ENCODE measurements at places on chromosomes 6 and 20. TPM values are rescaled to one million over a fixed set of nuclear protein-coding genes. Genes with fewer than 3 reads are reported as not detected.

Gene PRPH2
- total RNA-seq, result not detected

Gene GSTA1
- not detected for total RNA-seq

Gene PRR18
- total RNA-seq, result not detected

Gene VIP
- total RNA-seq, result not detected

Gene HLA-DQA2
- total RNA-seq, result not detected

Gene ADGRG6
- 0.69 TPM for total RNA-seq

Gene IRAK1BP1
- 2.4 TPM for total RNA-seq

Gene CDH22
- 0.07 TPM for total RNA-seq

Gene FRK
- not detected for total RNA-seq

- DNase-seq, result no peak
Measured at GRCh38 chr20:56582542-56582941, 46.6 kb upstream of the TFAP2C start.

- no peak for DNase-seq
Measured at GRCh38 chr20:51306081-51306480, 236.4 kb downstream of the NFATC2 start.

DNA sequence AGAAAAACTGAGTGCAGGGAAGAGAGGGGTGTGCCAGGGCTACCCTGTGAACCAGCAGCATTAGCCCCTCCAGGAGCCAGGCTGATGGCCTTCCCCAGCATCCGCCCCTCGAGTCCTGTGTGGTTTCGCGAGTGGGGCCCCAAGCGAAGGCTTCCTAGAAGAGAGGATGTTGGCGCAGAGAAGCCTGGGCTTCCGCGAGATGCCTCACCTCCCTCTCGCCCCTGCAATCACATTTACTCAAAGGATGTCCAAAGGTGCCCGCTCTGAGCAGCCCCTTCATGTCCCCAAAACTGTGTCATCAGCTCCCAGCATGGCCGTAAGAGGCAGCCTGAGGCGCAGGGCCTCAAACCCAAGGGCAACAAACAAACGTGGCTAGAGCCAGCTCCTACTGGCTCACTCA is 111.7 kb downstream of the PREX1 start:
- peak; percentile 71 for DNase-seq

- no peak for DNase-seq
Measured at GRCh38 chr20:52443874-52444273, 252.3 kb upstream of the ZFP64 start.

DNA sequence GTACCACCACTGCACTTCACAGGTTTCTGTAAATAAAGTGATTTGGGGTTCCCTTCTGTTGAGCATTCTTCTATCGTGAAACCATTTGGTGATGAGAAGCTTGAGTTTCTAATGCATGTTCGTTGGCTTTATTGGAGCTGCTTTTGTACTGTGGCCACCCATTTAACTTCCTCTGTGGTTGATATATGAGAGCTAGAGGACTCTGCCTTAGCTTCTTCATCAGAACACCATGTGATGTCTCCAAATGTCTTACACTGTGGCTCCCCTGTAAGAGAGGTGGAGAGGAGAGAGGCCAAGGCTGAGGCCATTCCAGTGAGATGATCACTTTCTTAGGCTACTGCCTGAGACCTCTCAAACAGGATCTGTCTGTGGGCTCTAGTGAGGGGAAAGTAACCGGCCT is 114.5 kb downstream of the SLC16A10 start:
- no peak for DNase-seq

DNA sequence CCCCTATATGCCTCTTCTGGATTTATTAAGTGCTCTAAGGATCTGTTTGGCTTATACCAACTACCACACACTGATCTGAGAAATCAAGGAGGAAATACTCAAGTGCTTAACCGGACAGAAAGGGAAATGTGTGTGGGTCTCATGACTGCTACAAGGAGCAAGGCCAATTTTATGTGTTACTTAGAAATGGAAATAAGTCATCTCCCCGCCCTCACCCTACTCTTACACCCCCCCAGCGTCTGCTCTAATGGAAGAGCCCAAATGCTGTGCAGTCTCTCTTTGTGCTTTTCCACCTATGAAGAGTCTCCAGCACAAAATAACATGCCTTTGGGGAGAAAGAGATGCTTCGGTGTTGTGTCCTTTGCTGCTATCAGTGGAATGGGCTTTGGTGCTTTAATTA is 428.8 kb upstream of the ARID1B start:
- no peak for DNase-seq

GRCh38 chr6:5126214-5126613 is 41.1 kb downstream of the PPP1R3G start:
- no peak for DNase-seq

- no peak for DNase-seq
Measured at GRCh38 chr20:63702036-63702665, 5.6 kb downstream of the ARFRP1 start.

DNA sequence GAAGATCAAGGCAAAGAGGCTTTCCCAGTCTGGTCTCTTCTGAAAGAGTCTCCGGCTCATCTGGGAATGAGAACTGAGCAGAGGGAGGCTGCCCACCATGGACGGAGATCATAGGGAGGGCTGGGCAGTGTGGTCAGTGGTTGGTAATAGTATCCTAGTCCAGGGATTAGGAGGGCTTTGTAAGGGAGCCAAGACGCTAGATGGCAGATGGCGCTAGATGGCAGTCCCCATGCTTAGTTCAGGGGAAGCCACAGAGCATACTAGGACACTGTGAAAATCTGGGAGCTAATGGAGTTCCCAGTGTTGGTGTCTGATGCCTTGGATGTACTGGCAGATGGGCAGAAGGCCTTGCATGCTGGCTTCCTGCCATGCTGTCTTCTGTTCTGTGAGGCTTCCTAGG is 21.7 kb upstream of the DAAM2 start:
- no peak for DNase-seq

- no peak for DNase-seq
Measured at GRCh38 chr6:21360336-21360735, 233.2 kb upstream of the SOX4 start.

GRCh38 chr20:51169813-51170212 is 146.9 kb upstream of the KCNG1 start:
- no peak for DNase-seq
